ENCODE measurements at places on chromosomes 11 and 22.
A peak's percentile ranks its signal among the peaks of the same experiment; 100 is the strongest.

- no peak for DNase-seq
These were observed 5.2 kb upstream of the ZC3H12C start for GRCh38 chr11:110087812-110088534.

DNA sequence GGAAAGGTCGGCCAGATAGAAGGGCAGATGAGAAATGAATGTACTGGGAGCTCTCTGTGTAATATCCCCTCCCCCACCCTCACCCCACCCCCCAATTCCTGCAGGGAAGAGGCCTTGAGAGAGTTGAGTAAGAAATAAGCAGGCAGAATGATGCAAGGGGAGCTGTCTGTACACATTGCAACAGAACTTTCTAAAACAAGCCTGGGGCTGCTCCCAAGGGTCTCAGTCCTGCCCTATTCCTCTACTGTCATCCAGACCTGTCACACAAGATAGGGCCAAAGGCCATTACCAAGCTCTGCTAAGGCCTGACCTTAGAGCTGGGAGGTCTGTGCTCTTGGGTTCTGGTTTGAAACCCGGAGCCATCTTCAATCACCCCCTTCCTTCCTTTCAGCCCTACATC is 5.7 kb upstream of the DGAT2 start:
- DNase-seq = no peak

GRCh38 chr11:104618954-104619353 is 279.3 kb downstream of the CASP12 start:
- no peak for DNase-seq

DNA sequence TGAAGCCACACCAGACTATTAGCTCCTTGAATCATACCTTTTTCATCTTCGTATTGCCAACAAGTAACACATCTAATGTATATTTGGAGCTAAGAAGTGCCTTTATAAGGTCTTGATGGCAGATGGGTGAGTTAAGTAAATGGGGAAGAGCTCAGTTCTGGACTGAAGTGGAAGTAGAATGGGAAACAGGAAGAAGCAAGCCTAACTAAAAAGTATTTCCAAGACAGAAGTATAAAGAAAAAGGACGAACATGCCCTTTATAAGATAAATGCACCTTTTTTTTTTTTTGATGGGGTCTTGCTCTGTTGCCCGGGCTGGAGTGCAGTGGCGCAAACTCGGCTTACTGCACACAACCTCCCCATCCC is 14.5 kb downstream of the CRTAM start:
- DNase-seq = no peak

GRCh38 chr11:77189588-77190210 is 61.7 kb downstream of the MYO7A start:
- DNase-seq = no peak

DNA sequence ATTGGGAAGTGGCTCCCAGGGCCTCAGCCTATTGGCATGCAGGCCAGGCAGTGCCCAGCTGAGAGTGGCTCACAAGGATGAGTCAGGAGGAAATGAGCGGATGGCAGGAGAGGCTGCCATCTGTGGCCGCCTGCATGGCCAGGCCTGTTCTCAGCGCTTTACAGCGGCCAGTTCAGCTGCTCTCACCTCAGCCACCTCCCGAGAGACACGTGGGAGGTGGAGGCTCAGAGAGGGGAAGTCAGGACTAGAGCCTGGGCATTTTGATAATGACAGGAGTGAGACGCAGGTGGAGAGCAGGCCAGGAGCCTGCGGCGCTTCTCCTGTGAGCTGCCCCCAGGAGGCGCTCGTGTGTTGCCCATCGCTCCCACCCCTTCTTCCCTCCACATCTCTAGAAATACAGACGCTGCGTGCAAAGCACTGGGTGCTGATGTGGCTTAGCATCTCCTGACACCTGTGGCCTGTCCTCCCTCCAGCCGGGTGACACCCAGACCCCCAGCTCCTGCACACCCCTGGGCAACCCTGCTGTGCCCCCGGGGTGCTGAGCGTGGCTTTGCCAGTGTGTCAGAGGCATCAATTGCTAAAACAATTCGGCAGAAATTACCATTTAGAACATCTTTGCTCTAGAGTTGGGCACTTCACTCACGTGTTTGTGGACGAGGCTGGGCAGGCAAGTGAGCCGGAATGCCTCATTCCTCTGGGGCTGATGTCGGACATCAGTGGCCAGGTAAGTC is 21.4 kb upstream of the PANX2 start:
- no peak for DNase-seq

DNA sequence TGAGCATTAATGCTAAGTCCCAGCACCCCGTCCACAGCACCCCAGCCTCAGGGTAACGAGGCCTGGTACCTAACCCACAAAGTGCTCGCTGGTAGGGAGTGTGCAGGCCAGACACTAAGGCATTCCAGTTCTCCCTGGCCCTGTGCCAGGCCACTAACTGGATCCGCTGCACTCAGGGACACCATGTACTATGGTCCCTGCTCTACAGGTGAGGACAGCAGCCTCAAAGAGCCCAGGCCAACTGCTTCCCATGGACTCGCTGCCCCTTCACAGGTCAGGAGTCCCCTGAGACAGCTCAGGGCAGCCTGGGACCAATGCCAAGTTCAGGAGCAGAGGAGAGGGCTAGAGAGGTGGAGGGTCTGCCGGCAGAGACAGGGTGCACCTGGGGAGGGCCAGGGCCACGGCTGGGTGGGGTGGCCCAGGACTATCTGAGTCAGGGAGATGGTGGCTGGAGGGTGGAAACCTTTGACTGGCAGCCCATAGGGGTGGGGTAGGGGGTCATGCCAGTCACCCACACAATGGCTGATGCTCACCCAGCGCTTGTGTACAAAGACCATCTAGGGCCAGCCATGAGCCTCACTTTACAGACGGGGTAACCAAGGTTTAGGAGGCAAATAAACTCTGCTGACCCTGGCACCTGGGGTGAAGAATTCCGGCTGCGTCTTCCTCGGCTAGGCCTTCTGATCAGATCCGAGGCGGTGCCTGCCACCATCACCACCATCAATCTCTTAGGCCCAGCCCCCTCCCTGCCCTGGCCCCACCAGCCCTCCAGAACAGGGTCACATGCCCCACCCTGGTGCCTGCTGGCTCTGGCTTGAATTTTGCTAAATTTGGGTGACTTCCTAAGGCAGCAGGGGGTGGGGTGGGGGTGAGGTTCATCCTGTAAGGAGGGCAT is 5.6 kb downstream of the OSBPL5 start:
- peak; percentile 93 for DNase-seq

DNA sequence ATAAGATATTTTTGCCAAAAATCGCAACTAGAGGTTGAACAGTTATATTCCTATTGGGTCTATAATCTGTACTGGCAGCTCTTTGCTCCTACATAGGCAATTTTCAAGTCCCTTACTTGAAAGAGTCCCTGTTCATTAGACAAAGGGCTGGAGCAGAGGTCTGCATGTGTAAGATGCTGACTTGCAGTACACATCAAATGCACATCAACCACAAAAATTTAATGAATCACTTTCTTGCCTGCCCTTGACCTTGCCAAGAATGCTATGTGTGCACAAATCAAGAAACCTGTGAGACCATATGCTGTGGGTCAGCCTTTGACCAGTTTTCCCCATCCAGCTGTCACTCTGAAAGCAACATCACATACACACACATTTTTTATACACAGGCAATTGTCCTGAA is 661.5 kb downstream of the LRRC4C start:
- no peak for DNase-seq

DNA sequence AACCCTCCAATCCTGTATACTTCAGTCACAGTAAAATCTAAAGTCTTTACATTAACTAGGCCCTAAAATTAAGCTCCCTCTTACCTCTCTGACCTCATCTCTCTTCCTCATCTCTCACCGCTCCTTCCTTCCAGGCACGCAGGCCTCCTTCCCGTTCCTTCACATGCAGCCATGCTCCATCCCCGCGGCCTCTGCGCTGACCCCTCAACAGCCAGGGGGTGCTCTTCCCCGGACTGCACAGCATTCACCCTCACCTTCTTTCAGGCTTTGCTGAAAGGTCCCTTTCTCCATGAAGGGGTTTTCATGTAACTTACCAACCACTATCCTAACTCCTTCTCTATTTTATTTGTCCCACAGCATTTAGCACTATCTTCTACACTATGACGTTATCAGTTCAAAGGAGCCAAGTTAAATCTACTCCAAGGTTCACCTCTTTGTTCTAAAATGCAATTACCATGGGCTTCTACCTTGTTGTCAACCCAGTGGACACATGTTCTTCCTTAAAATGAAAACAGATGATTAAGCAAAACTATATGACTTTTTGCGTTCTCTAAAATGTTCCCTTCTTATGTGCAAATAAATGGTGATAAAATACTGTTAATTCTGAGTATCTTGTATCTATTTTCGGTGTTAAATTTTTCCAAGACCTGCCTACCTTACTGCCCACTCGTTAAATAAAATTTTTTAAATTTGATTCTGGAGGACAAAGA is 57.8 kb upstream of the APOA1 start:
- peak; percentile 70 for DNase-seq

GRCh38 chr11:121696931-121697670 is 244.3 kb upstream of the SORL1-AS1 start:
- DNase-seq = no peak

DNA sequence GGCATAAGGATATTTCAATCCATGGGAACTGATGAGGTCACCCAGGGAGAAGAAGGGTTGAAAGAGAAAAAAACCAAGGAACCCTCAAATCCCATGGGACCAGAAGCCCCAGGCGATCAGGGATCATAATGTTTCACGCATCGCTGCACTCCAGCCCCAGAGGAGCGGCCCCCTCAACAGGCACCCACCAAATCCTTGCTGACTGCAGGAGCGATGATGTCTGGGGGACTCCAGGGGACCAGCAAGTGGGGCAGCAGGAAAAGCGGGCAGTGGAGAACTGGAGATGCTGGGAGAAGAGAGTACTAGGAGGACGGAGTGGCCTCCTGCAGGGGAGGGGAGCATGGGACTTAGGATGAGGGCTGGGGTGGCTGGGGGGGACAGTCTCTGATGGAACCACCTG is 47.7 kb upstream of the LINC01488 start:
- DNase-seq = no peak

- DNase-seq = peak; percentile 53
These were observed 52.1 kb upstream of the RASD2 start for GRCh38 chr22:35488513-35488912.

GRCh38 chr11:103737747-103738146 is 298.7 kb upstream of the DDI1 start:
- no peak for DNase-seq

GRCh38 chr11:8168485-8169257 is at the start of gene RIC3:
Gene RIC3, minus strand, starts transcription at chr11:8169025. Its CDS starts 36 bp downstream, at chr11:8168989.
- peak; percentile 69 for DNase-seq

GRCh38 chr22:37635157-37635556 is 4.3 kb upstream of the SH3BP1 start:
- no peak for DNase-seq

- no peak for DNase-seq
These were observed 34.8 kb downstream of the MRGPRX2 start for GRCh38 chr11:19025481-19026406.

- DNase-seq = peak; percentile 92
These were observed 1.3 kb downstream of the EHBP1L1 start for GRCh38 chr11:65576867-65577755.

DNA sequence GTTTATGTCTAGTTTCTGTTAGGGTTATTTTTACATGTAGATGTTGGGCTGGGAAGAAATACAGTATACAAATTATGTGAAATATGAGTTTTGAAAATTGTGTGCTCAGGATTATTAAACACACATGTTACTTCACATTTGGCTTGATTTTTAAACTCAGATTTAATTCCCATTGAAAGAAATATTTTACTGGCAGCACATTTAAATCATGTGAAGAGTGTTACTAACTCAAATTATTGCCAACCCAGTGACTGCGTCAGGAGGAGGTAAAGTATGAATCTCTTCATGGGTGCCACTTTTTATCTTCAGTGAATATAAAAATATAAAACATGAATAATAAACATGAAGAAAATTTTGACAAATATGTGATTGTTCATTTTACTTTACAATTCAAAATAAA is 457.5 kb upstream of the CCDC179 start:
- DNase-seq = no peak

GRCh38 chr11:75035911-75036565 is 47.3 kb downstream of the NEU3 start:
- DNase-seq = no peak

Measured in sigmoid colon (tissue), 7 donors.